PC-9 (cell line): ENCODE measurements at places on chromosomes 2 and 18. TPM values are rescaled to one million over a fixed set of nuclear protein-coding genes. Genes with fewer than 3 reads are reported as not detected.

The PKDCC gene
- total RNA-seq = 3.9 and 5.5 TPM in 2 replicates

The CHCHD5 gene
- total RNA-seq = 38.4 and 64.3 TPM in 2 replicates

The FN1 gene
- total RNA-seq = 39.4 and 42.5 TPM in 2 replicates

The EGR4 gene
- not detected in 2 replicates for total RNA-seq

The HOXD3 gene
- total RNA-seq = not detected in 2 replicates

The B3GNT7 gene
- total RNA-seq = 14.0 and 25.8 TPM in 2 replicates

The INHA gene
- 5.2 and 9.1 TPM in 2 replicates for total RNA-seq

The CTAGE1 gene
- total RNA-seq = not detected in 2 replicates

The WDR54 gene
- 46.7 and 53.0 TPM in 2 replicates for total RNA-seq

The CHMP1B gene
- 68.0 and 73.6 TPM in 2 replicates for total RNA-seq

The TMEM178A gene
- 2.8 and 2.9 TPM in 2 replicates for total RNA-seq

The PSD4 gene
- total RNA-seq = 29.6 and 38.7 TPM in 2 replicates

The DUSP2 gene
- total RNA-seq = 4.0 and 5.2 TPM in 2 replicates

The SLC9A4 gene
- total RNA-seq = 0.85 and 1.1 TPM in 2 replicates

The ACADL gene
- total RNA-seq = 0.20 and 0.24 TPM in 2 replicates

The TYMS gene
- total RNA-seq = 138 and 149 TPM in 2 replicates

The CYP20A1 gene
- total RNA-seq = 6.8 and 6.9 TPM in 2 replicates

The CFAP210 gene
- total RNA-seq = 0.96 TPM in 1 of 2 replicates, not detected in the other

The ELOA2 gene
- not detected in 2 replicates for total RNA-seq

The RESP18 gene
- not detected in 2 replicates for total RNA-seq

The AMER3 gene
- total RNA-seq = not detected in 2 replicates

The PPP1CB gene
- total RNA-seq = 231 and 260 TPM in 2 replicates

The CEP68 gene
- 10.8 and 11.5 TPM in 2 replicates for total RNA-seq

The BUB1 gene
- 45.7 and 74.6 TPM in 2 replicates for total RNA-seq

The ABCB11 gene
- not detected in 2 replicates for total RNA-seq

The SP140L gene
- 15.1 and 23.6 TPM in 2 replicates for total RNA-seq

The ABCG8 gene
- not detected in 2 replicates for total RNA-seq

The IKZF2 gene
- total RNA-seq = 22.2 and 28.3 TPM in 2 replicates

The CLEC4F gene
- total RNA-seq = not detected in 2 replicates

The LHCGR gene
- not detected in 2 replicates for total RNA-seq

The TRIM43 gene
- total RNA-seq = not detected in 2 replicates

The CAPN14 gene
- 0.35 TPM in 2 replicates for total RNA-seq

The SNTG2 gene
- total RNA-seq = not detected in 2 replicates

The OTX1 gene
- 6.8 and 7.0 TPM in 2 replicates for total RNA-seq

The CFC1 gene
- total RNA-seq = not detected in 2 replicates

The ZNF532 gene
- total RNA-seq = 19.1 and 21.1 TPM in 2 replicates

The SCYGR4 gene
- total RNA-seq = not detected in 2 replicates

The ORC2 gene
- 34.0 and 43.3 TPM in 2 replicates for total RNA-seq
